ENCODE measurements at places on chromosomes 4 and X.

DNA sequence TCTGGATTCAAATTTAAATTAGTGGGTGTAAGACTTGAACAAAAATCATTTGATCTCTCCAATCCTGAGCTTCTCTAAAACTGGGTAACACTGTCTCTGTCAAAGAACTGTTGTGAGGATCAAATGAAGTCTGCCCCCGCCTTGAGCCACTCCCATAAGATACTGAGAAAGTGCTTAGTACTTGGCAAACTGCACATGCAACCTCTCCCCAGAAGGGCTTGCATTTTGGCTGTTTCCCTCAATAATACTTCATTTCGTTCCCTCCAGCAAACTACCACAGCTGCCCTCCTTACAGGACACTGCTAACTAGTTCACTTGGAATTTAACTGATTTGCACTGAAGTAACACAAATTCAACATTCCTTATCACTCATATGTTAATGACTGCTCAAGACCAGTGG, 79.8 kb downstream of the APBB2 start:
- no peaks in the 10 kb centered on the region for H3K36me3 ChIP-seq
- no peak overlapping the region for H3K27ac ChIP-seq
- H3K27me3 ChIP-seq: peaks cover 4% of the 10 kb centered on the region
- H3K4me1 ChIP-seq: no peaks in the 10 kb centered on the region

DNA sequence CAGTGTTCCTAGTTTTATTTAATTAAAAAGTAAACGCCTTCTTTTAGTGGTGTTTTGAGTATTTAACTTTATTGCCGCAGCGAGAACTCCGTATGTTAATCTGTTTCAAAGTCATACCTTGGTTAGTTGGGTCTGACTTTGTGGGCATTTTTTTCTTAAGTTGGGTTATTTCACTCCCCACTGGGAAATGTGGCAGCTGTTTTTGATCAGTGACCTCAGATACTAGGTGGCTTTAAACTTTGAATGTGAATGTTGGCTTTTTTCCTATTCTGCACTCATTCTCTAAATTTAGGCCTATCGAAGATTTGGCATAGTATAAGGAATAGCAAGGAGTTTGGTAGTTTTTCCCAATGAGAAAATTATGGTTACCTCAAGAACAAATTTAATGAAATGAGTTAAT, 85.9 kb downstream of the FIP1L1 start:
- H3K27ac ChIP-seq: no peak overlapping the region
- no peak for DNase-seq
- H3K36me3 ChIP-seq: peaks cover 46% of the 10 kb centered on the region
- no peak overlapping the region for H3K4me3 ChIP-seq
- H3K27me3 ChIP-seq: no peaks in the 10 kb centered on the region
- H3K4me1 ChIP-seq: no peaks in the 10 kb centered on the region

- DNase-seq: no peak
- H3K27me3 ChIP-seq: no peaks in the 10 kb centered on the region
- no peaks in the 10 kb centered on the region for H3K36me3 ChIP-seq
- no peaks in the 10 kb centered on the region for H3K4me1 ChIP-seq
Measured at GRCh38 chr4:106565727-106566126, 197.1 kb upstream of the GIMD1 start.

- H3K36me3 ChIP-seq: no peaks in the 10 kb centered on the region
- DNase-seq: no peak
- no peaks in the 10 kb centered on the region for H3K4me1 ChIP-seq
- no peak overlapping the region for H3K4me3 ChIP-seq
- no peak overlapping the region for H3K27ac ChIP-seq
Measured at GRCh38 chr4:113026556-113026955, 22.9 kb upstream of the ANK2 start.

DNA sequence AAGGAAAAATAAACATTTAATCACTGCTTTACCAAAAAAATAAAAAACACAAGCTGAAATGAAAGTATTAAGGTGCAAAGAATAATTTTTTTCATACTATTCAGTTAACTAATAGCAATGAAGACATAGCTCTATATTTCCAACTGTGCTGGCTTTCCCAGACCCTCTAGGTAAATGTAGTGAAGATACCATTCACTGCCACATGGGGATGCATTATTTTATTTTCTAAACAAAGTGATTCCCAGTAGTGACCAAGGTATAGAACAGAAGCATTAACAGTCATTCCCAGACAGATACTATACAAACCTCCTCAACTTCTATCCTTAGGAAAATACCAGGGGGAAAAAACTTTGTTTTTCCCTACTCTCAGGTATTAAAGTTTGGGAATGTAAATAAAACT, 39.4 kb downstream of the ANTXR2 start:
- no peak overlapping the region for H3K4me3 ChIP-seq
- no peaks in the 10 kb centered on the region for H3K27me3 ChIP-seq
- H3K27ac ChIP-seq: no peak overlapping the region
- H3K4me1 ChIP-seq: peaks cover 55% of the 10 kb centered on the region
- DNase-seq: no peak

GRCh38 chr4:54276641-54277430, 47.7 kb downstream of the PDGFRA start:
- H3K4me3 ChIP-seq: peak overlapping the region; percentile 29
- H3K27ac ChIP-seq: peak overlapping the region; percentile 58
- peaks cover 38% of the 10 kb centered on the region for H3K4me1 ChIP-seq
- H3K36me3 ChIP-seq: peaks cover 7% of the 10 kb centered on the region

- no peaks in the 10 kb centered on the region for H3K4me1 ChIP-seq
- H3K27me3 ChIP-seq: no peaks in the 10 kb centered on the region
- H3K36me3 ChIP-seq: no peaks in the 10 kb centered on the region
- H3K27ac ChIP-seq: no peak overlapping the region
- H3K4me3 ChIP-seq: no peak overlapping the region
Measured at GRCh38 chrX:652341-652741, 21.8 kb downstream of the SHOX start.

DNA sequence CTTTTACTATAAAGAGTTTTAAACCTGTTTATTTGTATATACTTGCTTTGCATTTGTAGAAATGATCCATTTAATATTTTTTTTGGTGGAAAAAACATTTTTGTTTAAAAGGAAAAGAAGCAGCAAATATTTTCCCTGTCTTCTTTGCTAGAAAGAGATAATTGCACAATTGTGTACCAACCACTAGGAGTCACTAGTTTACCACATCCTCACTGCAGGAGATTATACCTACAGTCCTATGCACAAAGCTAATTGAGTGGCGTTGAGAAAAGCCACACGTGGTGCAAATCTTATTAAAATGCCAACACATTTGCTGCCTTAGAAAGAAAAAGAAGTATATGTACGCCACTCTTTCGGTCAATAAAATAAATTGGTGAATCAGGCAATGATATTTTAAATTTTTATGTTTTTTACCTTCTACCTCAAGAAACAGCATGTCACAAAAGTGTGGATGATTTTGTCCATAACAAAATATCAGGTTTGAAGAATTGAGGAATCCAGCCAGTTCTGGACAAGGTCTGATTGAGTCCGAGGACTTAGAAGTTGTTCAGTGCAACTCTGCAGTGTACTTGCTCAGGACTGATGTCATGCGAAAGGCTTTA, 102.9 kb downstream of the GRXCR1 start:
- no peak for DNase-seq
- H3K36me3 ChIP-seq: no peaks in the 10 kb centered on the region
- no peak overlapping the region for H3K4me3 ChIP-seq
- H3K4me1 ChIP-seq: no peaks in the 10 kb centered on the region

- no peak overlapping the region for H3K27ac ChIP-seq
- no peaks in the 10 kb centered on the region for H3K4me1 ChIP-seq
- H3K27me3 ChIP-seq: peaks cover 5% of the 10 kb centered on the region
- no peak for DNase-seq
- H3K36me3 ChIP-seq: no peaks in the 10 kb centered on the region
- H3K4me3 ChIP-seq: no peak overlapping the region
Measured at GRCh38 chrX:2521092-2521926, 20.5 kb upstream of the DHRSX start.

- H3K4me3 ChIP-seq: peak within 1 kb of the TSS; percentile 73
- H3K4me1 ChIP-seq: peaks cover 11% of the 10 kb centered on the region
- peaks cover 16% of the 10 kb centered on the region for H3K27me3 ChIP-seq
- DNase-seq: peak; percentile 69
Measured at GRCh38 chr4:176065435-176066291, at the start of gene WDR17. Gene WDR17 (plus strand): TSS chr4:176065841. CDS start chr4:176111581, 45,740 bp downstream.

DNA sequence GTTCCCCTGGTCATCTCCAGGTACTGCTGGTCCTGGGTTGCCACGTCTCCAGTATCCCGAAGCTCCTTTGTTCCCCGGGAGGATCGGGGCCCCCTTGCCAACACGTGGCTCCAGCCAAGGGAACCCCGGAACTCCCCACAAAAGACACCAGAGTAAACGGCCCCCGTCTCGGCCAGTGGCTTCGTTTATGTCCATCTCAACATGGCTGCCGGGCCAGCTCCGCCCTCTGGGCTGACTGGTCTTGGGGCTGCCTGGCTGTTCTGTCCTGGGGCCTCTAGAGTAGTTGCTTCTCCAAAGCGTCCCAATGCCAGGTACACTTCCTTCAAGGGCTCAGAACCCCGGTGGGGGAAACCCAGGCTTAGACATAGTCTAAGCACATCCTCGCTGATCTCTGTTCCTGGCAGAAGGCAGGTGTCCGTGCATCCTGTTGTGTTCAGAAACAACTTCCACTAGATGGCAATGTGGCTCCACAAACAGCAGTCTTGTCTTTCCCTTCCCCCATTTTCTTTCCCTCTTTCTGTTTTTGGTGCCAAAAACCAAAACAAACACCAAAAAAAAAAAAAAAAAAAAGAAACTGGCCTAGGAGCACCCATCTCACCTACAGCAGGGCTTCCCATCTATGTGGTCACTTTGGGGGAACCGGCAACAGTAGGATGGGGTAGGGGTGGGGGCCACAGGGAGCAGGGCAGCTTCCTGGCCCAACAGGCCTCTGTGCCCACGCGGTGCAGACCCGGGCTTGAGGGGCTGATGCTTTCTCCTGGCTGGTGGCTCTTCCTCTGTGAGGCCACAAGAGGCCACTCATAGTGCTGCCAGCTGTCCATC, 35.3 kb downstream of the NBDY start:
- peak overlapping the region; percentile 94 for H3K27ac ChIP-seq
- peak overlapping the region; percentile 65 for H3K4me3 ChIP-seq
- H3K4me1 ChIP-seq: peaks cover 52% of the 10 kb centered on the region
- peak; percentile 76 for DNase-seq
- H3K36me3 ChIP-seq: peaks cover 14% of the 10 kb centered on the region

DNA sequence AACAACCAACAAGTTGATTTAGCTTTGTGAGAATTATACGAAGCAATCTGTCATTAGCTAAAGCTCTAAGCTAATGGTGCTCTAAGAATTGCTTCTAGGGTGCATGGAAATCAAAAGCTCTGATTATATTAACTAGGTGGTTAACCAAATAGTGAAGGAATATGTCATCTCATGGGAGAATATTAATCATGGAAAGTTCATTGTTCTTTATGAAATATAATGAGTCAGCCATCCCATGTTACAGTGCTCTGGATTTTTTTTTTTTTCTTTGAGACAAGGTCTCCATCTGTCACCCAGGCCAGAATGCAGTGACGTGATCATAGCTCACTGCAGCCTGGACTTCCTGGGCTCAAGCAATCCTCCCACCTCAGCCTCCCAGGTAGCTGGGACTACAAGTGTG, 10.5 kb downstream of the DCAF8L2 start:
- DNase-seq: no peak
- H3K36me3 ChIP-seq: no peaks in the 10 kb centered on the region
- H3K27ac ChIP-seq: no peak overlapping the region
- no peaks in the 10 kb centered on the region for H3K4me1 ChIP-seq

DNA sequence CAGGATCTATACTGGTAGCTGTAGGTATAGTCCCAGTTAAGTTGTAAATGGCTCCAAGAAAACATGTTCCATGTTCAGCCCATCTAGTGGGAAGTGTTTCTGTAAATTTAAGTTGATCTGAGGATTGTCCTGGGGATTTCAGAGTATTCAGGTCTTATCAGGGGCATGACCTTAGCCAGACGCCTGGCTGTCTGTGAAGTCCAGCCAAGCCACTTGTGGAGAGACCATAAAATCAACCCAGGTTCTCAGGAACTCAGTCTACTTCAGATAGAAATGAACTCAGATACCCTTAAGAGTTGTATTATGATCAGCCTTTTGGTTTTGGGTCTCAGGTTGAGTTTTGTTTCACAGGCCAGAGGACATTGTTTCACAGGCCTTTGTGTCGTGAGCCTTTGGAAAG, 95.9 kb downstream of the EGF start:
- peaks cover 2% of the 10 kb centered on the region for H3K4me1 ChIP-seq
- H3K36me3 ChIP-seq: no peaks in the 10 kb centered on the region
- H3K27me3 ChIP-seq: no peaks in the 10 kb centered on the region
- H3K27ac ChIP-seq: no peak overlapping the region

DNA sequence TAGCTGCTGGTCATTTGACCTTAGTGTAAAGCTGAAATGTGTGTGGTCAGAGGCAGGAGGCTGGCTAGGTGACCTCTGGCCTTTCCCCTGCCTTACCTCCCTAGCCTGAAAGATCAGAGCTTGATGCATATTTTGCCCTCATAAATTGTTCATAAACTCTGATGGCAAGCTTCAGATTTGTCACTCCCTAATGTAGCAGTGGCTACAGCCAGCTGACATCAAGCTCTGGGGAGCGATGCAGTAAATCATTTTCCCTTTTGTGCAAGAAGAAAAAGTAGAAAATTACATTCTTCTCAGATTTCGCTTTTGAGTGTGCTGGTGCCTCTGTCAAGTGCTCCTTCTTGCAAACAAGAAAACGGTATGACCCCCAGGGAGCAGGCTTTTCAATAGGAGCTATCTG, 87.7 kb upstream of the MAGEA4 start:
- no peak overlapping the region for H3K4me3 ChIP-seq
- H3K27me3 ChIP-seq: no peaks in the 10 kb centered on the region
- H3K36me3 ChIP-seq: no peaks in the 10 kb centered on the region
- H3K4me1 ChIP-seq: no peaks in the 10 kb centered on the region
- no peak for DNase-seq

Data from activated CD4-positive, alpha-beta memory T cell treated with anti-CD3 and anti-CD28 coated beads, Interleukin-2, amount 10 ng/mL, durations not matched to agents 7 days and 5 days (primary cell).